ENCODE measurements at places on chromosomes 3 and 15.
A peak's percentile ranks its signal among the peaks of the same experiment; 100 is the strongest.

- no peak for DNase-seq
Measured at GRCh38 chr3:184656829-184657681, 54.8 kb downstream of the MAGEF1 start.

DNA sequence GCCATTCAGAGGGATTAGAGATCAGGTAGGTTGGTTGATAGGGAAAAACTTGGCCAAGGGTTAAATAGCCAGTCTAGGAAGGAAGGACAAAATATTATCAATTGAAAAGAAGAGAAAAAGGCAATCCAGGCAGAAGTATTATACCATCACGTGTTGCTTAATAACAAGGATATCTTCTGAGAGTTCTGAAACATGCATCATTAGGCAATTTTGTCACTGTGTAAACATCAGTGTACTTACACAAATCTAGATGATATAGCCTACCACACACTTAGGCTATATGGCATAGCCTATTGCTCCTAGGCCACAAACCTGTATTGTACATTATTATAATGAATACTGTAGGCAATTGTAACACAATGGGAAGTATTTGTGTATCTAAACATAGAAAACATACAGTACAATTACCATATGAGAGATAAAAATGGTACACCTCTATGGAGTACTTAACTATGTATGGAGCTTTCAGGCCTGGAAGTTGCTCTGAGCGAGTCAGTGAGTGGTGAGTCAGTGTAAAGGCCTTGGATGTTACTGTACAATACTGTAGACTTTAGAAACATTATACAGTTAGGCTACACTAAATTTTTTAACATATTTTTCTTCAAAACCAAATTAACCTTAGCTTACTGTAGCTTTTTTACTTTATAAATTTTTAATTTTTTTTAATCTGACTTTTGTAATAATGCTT, 2.7 kb downstream of the TEX55 start:
- DNase-seq = no peak

DNA sequence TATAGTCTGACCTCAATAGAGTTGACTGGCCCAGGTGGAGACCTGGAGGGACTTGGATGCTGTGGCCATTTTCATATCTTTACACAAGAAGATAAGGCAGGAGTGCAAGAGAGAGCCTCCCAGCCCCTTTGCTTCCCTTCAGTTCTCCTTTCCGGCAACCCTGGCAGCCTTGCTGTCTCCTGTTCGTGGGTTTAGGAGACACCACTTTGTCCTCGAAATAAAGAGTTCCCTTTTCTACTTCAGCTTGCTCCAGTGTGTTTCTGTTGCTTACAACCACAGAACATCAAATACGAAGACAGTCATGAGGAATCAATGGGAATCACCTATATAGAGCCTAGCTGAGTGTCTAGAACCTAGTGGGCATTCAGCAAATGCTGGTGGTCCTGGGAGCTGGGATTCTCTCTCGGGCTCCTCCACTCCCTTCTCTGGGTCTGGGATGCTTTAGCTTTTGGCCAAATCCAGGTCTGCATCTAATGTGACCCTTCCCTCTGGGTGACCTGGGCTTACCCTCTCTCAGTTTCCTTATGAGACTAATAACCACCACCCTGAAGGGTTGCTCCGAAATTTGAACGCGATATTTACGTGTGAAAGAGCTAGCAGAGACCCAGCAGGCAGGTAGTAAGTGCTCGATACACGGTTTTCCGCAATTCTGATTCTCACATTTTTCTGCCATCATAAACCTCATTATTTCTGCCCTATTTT, 44.5 kb downstream of the PCSK6 start:
- no peak for DNase-seq

GRCh38 chr3:106688464-106688863, 688.8 kb upstream of the CCDC54 start:
- no peak for DNase-seq

DNA sequence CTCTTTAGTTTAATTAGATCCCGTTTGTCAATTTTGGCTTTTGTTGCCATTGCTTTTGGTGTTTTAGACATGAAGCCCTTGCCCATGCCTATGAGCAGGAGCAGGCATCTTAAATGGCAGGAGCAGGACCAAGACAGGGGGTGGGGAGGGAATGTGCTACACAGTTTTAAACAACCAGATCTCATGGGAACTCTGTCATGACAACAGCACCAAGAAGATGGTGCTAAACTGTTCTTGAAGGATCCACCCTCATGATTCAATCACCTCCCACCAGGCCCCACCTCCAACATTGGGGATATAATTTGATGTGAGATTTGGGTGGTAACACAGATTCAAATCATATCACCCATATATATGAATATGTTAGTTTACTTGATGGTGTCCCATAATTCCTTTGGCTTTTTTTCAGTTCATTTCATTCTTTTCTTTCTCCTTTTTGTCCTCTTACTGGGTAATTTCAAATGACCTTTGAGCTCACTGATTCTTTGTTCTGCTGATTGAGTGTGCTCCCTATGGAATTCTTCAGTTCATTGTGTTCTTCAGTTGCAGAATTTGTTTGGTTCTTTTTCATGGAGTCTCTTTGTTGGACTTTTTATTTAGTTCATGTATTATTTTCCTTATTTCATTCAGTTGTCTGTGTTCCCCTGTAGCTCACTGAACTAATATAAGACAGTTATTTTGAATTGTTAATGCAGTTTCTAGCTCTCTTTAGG, 62.6 kb downstream of the DOCK3 start:
- DNase-seq = no peak

DNA sequence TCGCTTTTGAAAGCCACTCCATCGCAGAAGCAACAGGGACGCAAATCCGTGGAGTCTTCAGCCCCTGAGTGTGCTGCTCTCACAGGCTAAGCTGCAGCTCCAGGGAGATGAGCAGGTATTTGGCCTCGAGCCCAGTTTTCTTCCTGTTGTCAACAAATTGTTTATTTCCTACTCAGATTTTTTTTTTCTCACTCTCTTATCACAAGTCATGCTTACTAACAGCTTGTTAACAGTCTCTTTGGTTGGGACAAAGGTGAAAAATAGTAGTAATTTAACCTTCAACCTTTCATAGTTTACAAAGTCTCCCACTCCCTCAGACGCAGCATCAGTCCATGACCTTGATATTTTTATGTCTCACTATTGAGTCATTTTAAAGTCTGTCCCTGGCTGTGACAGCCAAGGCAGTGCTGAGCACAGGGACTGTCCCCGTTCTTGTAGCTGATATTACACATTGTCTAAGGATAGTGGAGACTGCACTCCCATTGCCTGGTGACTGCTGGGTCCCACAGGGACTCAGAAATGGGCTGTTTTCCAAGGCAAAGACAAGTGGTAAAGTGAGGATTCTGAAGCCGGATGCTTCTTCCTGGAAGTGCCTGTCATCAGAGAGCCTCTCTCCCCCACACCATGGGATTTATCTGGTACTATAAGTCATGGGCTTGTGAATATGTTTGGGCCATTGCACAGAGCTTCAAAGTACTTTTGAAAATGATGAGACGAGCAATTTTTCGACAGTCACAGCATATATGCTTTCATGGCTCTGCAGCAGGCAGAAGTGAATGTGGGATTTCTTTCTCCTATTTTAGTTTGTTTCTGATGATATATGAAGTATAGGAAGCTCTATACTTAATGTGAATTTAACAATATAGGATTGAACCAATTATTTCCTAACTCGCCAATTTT, 59.8 kb upstream of the UNC13C start:
- DNase-seq = peak; percentile 1

DNA sequence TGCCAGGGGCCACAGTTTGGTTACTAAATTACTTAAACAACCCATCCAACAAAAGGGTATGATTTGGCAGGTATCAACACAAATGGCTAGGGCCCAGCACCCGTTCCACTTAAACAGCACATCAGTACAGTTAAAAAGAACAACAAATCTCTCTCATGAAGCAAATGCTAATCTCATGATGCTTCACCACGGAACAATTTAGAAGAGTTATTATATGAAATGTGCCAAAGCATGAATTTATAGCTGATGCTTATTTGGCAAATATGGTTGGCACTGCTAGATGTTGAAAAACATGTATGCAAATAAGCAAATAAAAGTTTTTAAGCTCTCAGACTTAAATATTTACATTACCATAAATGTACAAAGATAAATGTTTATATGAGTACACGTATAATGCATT, 2.3 kb downstream of the PEAK1 start:
- no peak for DNase-seq

DNA sequence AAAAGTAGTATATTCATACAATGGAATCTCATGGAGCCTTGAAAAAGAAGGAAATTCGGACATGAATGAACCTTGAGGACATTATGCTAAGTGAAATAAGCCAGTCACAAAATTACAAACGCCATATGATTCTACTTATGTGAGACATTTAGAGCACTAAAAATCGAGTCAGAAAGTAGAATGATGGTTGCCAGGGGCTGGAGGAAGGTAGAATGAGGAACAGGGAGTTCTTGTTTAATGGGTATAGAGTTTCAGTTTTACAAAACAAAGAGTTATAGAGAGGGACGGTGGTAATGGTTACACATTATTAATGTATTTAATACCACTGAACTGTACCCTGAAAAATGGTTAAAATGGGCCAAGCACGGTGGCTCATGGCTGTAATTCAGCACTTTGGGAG, 19.5 kb downstream of the UBXN7 start:
- no peak for DNase-seq

GRCh38 chr3:20145874-20146273, 40.1 kb downstream of the SGO1 start:
- DNase-seq = no peak

GRCh38 chr3:95134693-95135413, 1072.0 kb downstream of the NSUN3 start:
- DNase-seq = no peak

- DNase-seq = peak; percentile 6
Measured at GRCh38 chr3:156516284-156516683, 38.6 kb downstream of the SSR3 start.

GRCh38 chr3:78742041-78742440, 1025.8 kb downstream of the ROBO1 start:
- no peak for DNase-seq

- no peak for DNase-seq
Measured at GRCh38 chr3:38805765-38806386, 10.1 kb downstream of the SCN10A start.

DNA sequence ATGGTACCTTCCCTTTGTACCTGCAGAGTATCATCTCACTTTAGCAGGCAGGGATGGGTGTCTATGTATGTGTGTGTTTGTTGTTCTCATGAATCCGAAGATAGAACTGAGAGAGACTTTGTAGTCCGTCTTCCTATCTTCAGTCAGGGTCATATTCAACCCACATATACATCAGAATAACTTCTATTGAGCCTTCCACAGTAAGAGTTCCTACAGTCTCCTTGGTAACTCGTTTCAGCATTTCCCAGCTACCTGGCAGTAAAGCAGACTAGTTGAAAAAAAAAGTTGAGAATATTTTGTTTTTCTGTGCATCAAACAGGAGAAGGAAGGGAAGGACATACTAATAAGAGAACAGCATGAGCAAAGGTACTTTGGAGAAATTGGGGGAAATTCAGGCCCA, 106.8 kb downstream of the VPS8 start:
- DNase-seq = no peak

- no peak for DNase-seq
Measured at GRCh38 chr3:42500909-42501308, 1.5 kb upstream of the VIPR1 start.

DNA sequence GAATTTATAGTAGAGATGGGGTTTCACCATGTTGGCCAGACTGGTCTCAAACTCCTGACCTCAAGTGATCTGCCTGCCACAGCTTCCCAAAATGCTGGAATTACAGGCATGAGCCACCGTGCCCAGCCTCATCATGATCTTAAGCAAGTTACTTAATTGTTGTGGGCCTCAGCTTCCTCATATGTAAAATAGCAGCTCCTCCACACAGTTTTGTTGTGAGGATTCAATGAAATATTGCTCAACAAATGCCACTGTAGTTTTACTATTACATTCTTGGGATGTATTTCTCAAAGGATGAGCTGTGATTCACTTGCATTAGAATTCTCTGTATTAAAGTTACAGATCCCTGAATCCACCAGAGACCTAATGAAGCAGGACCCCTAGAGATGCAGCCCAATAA, 168.8 kb downstream of the ADAMTS9 start:
- no peak for DNase-seq

- DNase-seq = peak; percentile 4
Measured at GRCh38 chr15:59247364-59247763, 40.7 kb downstream of the LDHAL6B start.

- no peak for DNase-seq
Measured at GRCh38 chr3:195212033-195212748, 58.8 kb downstream of the XXYLT1 start.

DNA sequence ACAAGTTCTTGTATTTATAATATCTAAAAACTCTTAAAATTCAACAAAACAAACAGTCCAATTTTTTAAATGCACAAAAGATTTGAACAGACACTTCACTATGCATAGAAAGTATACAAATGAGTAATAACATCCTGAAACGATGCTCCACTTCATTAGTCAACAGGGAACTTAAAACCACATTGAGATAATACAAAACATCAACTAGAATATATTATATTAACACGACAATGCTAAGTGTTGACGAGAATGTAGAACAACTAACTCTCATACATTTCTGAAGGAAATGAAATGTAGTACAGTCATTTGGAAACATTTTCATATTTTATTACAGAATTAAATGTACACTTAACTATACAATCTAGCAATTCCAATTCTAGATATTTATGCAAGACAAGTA, 93.4 kb downstream of the IGSF11 start:
- DNase-seq = no peak

GRCh38 chr3:177195242-177195991, 1.9 kb downstream of the TBL1XR1 start:
- no peak for DNase-seq

- no peak for DNase-seq
Measured at GRCh38 chr3:166860217-166860616, 519.9 kb downstream of the ZBBX start.

- peak; percentile 14 for DNase-seq
Measured at GRCh38 chr15:64809649-64810496, 15.6 kb downstream of the PIF1 start.

GRCh38 chr3:140160553-140160952, 225.6 kb downstream of the CLSTN2 start:
- DNase-seq = no peak

DNA sequence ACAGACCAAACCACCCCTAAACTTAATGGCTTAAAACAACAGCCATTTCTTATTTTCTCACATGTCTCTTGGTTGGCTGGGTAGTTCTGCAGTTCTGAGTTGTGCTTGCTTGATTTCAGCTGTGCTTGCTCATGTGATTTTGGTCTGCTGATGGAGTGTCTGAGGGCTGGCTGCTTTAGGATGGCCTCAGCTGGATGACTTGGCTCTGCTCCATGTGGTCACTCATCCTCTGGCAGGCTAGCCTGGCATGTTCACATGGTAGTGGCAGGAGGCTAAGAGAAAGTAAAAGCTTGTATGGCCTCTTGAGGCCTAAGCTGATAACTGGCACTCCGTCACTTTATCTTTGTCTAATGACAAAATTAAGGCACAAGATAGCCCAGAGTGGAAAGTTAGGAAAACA, 4.1 kb downstream of the SV2B start:
- DNase-seq = peak; percentile 70

DNA sequence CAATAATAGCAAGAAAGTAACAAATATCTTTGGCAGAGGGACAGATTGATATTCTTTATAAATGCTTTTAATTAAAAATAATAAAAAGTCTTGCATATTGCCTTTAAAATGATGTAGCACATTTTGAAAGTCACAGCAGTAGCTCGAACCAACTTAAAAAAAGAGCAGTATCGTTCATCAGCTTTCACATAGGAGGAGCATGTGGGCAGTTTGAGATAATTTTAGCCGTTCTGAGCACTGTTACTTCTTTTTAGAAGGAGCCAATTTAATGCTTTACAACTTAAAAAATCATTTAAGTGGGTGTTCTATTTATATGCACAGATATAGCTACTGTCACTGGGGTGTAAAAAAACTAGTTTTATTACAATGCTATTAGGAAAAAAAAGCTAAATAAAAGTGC, 622.7 kb upstream of the GBE1 start:
- DNase-seq = no peak

GRCh38 chr15:68818066-68818768, 2.5 kb downstream of the ANP32A start:
- DNase-seq = peak; percentile 21
